ENCODE measurements at places on chromosomes 13 and 19.

- DNase-seq = no peak
Measured at GRCh38 chr13:101955764-101956163, 446.1 kb downstream of the FGF14 start.

- no peak for DNase-seq
Measured at GRCh38 chr19:3784607-3785450, 1.4 kb downstream of the MATK start.

- no peak for DNase-seq
Measured at GRCh38 chr19:560121-560520, 12.3 kb upstream of the BSG start.

GRCh38 chr13:40517486-40518480 is 148.7 kb downstream of the FOXO1 start:
- DNase-seq = no peak

DNA sequence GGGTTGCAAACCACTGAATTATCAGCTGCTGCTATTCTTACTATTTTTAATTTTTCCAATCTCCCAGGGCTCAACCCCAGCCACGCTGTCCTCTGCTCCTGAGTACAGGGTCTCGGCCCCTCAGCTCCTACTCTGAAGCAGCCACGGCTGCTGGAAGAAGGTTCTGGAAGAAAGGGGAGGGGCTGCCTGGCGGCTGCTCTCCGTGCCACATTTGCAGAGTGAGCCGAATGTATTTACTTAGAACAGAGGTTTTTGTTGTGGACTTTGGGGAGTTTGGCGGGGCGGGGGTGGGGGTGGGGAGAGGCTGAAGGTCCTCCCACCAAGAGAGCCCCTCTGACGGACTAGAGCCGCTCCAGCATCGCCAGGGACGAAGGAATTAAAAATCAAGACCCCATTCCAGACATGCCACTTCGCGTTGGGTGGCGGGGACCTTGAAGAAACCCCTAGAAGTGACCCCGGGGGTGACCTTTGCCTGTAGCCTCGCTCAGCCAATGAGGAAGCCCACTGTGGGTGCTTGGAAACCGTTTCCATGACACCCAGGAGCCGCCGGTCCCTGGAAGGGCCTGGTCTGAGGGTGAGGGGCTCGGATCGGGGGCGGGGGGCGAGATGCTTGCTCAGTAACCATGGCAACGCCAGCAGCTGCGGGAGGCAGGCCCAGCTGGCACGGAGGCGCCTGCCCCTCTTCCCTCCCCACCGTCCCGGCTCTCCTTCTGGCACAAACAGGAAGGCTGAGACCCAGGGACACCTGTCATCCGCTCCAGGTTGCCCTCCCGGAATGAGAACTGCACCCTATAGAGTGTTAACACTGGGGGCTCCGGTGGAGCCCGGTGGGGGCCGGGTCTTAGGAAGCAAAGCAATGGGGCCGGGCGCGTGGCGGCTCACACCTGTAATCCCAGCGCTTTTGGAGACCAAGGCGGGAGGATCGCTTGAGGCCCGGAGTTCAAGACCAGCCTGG is 54.2 kb upstream of the PTPRS start:
- DNase-seq = no peak
